ENCODE measurements at places on chromosomes 1 and 21. TPM values are rescaled to one million over a fixed set of nuclear protein-coding genes. Genes with fewer than 3 reads are reported as not detected.

The SLAMF6 gene
- total RNA-seq, result not detected

The MX1 gene
- 6.4 TPM for total RNA-seq

The DAP3 gene
- 112 TPM for total RNA-seq

The CAMK1G gene
- not detected for total RNA-seq

The SERPINC1 gene
- total RNA-seq, result not detected

The ANGPTL3 gene
- not detected for total RNA-seq

The ZNF697 gene
- 3.6 TPM for total RNA-seq

The TSPAN1 gene
- 139 TPM for total RNA-seq

The MAN1C1 gene
- total RNA-seq, result 0.48 TPM

- no peak overlapping the region for H3K4me3 ChIP-seq
- no peaks in the 10 kb centered on the region for H3K36me3 ChIP-seq
- H3K4me1 ChIP-seq, result no peaks in the 10 kb centered on the region
- DNase-seq, result no peak
- H3K27ac ChIP-seq, result no peak overlapping the region
Measured at GRCh38 chr21:25870084-25870483, 135.3 kb downstream of the GABPA start.

DNA sequence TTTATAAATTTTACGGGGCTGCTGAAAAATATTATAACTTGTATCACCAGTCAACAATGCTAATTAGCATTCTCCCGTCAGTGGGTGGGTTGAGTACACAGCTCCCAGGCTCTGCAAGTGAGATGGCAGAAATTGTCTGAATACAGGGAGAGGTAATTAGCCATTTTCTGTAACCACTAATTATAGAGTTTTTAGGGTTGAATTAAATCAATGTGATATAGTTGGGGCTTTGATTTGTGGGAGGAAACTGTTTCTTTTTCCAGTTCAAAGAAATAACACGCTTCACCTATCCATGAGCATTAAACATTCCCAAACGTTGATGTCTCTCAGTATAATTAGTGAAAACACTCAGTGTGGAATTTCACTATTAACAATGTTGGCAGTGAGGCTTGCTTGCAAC lies 1.5 kb downstream of the VANGL1 start:
- H3K4me3 ChIP-seq, result peak overlapping the region; percentile 62
- H3K4me1 ChIP-seq, result peaks cover 36% of the 10 kb centered on the region
- H3K27ac ChIP-seq, result peak overlapping the region; percentile 38
- peaks cover 6% of the 10 kb centered on the region for H3K36me3 ChIP-seq
- H3K27me3 ChIP-seq, result no peaks in the 10 kb centered on the region

DNA sequence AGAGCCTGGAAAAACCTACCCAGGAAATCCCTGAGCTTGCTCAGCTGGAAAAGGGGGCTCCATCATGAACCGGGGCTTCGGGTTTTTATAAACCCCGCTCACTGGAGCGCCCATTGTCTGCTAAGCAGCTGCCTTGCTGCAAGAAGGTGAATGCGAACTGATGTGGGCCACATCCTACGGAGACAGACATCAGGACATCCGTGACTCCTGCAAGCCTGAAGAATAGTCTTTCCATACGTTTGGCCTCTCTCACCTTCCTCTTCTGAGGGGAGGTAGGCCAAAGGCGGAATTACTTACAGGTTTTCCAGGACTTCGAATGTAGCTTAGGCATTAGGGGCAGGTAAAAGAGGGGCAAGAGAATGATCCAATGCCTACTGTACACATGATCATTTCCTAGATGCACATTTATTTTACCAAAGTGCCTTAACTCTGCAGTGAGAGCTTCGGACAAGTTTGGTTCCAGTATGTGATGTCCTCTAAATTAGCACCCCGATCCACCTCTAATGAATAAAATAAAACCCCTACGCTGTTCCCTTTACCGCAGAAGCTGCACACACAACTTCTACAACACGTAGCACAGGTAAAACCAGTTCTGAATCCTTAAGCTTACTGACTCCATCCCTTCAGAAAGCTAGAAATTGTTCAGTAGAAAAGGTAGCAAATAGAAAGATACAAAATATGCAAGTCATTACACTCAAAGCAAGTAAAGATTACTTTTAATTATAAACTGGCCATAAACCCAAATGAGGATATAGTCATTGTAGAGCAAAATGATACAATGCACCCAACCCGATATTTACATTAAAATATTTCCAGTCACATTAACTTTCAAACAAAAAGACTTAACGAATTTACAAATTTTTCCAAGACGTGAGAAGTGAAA lies 866 bp upstream of the SORT1 start:
- H3K4me3 ChIP-seq, result peak overlapping the region; percentile 69
- H3K27me3 ChIP-seq, result no peaks in the 10 kb centered on the region
- no peak overlapping the region for H3K27ac ChIP-seq
- H3K36me3 ChIP-seq, result peaks cover 18% of the 10 kb centered on the region
- DNase-seq, result peak; percentile 69
- H3K4me1 ChIP-seq, result peaks cover 30% of the 10 kb centered on the region

GRCh38 chr1:36161641-36162531 lies 5.9 kb downstream of the MAP7D1 start:
- H3K4me1 ChIP-seq, result peaks cover 51% of the 10 kb centered on the region
- peak overlapping the region; percentile 55 for H3K27ac ChIP-seq
- H3K4me3 ChIP-seq, result no peak overlapping the region
- no peaks in the 10 kb centered on the region for H3K36me3 ChIP-seq
- H3K27me3 ChIP-seq, result no peaks in the 10 kb centered on the region

DNA sequence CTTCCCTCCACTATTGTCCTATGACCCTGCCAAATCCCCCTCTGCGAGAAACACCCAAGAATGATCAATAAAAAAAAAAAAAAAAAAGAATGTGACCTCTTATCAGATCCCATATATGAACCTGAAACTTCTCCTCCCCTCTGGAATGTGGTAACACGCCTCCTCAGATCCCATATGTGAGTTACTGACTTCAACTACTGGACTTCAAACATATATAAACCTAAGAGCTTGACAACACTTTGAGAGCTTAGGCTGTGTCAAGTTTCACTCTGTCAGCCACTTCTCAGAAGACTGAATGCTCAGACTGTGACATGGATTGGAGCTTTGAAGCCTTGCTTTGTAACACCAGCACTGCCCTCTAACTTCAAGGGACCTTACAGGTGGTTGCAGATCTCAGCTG lies 148.4 kb downstream of the COP1 start:
- H3K27me3 ChIP-seq, result no peaks in the 10 kb centered on the region
- H3K4me3 ChIP-seq, result no peak overlapping the region
- no peaks in the 10 kb centered on the region for H3K36me3 ChIP-seq
- no peak overlapping the region for H3K27ac ChIP-seq

DNA sequence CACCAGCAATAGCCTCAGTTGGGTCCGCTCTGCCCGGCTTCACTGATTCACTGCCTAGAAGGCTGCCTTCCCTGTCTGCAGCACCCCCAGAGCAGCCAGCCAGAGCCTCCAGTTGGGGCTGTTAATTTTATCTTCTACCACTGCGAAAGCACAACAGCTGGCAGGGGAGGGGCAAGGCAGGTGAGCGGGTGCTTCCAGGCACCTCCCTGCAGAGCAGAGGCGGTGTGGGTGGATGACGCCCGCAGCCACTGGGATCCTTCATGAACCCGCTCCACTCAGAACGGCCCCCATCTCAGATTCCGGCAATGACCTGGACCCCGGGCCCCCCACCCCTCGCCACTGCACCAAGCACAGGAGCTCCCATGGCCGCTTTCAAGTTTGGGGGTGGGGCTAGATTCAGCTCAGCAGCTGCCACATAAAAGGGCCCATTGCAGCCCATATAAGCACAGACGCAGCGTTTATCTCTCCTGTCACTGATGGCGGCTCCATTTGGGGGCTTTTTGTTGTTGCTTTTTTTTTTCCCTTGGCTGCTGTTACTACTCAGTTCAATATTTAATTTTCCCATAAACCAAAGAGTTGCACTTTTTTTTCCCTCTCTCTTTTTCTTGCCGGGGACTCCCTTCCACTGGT lies 128.0 kb upstream of the KLHDC7A start:
- H3K27ac ChIP-seq, result no peak overlapping the region
- DNase-seq, result no peak
- no peaks in the 10 kb centered on the region for H3K4me1 ChIP-seq
- peaks cover 58% of the 10 kb centered on the region for H3K27me3 ChIP-seq
- H3K36me3 ChIP-seq, result no peaks in the 10 kb centered on the region

- no peaks in the 10 kb centered on the region for H3K36me3 ChIP-seq
- no peaks in the 10 kb centered on the region for H3K4me1 ChIP-seq
- no peak for DNase-seq
- H3K27me3 ChIP-seq, result peaks cover 18% of the 10 kb centered on the region
- H3K27ac ChIP-seq, result no peak overlapping the region
Measured at GRCh38 chr1:208409176-208409575, 165.0 kb upstream of the PLXNA2 start.

- peaks cover 54% of the 10 kb centered on the region for H3K4me1 ChIP-seq
- H3K27ac ChIP-seq, result peak overlapping the region; percentile 46
- no peak for DNase-seq
- no peaks in the 10 kb centered on the region for H3K27me3 ChIP-seq
Measured at GRCh38 chr1:167229719-167230385, 9.2 kb downstream of the POU2F1 start.

GRCh38 chr1:177884479-177885021 lies 85.3 kb downstream of the SEC16B start:
- no peak overlapping the region for H3K4me3 ChIP-seq
- DNase-seq, result no peak
- no peaks in the 10 kb centered on the region for H3K4me1 ChIP-seq
- H3K27me3 ChIP-seq, result peaks cover 51% of the 10 kb centered on the region

GRCh38 chr21:46402421-46402820 lies 56.3 kb upstream of the DIP2A start:
- H3K4me3 ChIP-seq, result no peak overlapping the region
- H3K27ac ChIP-seq, result no peak overlapping the region
- no peak for DNase-seq
- no peaks in the 10 kb centered on the region for H3K4me1 ChIP-seq
- H3K27me3 ChIP-seq, result no peaks in the 10 kb centered on the region

GRCh38 chr1:40740039-40740996 lies 43.3 kb upstream of the KCNQ4 start:
- no peaks in the 10 kb centered on the region for H3K4me1 ChIP-seq
- H3K27me3 ChIP-seq, result no peaks in the 10 kb centered on the region
- H3K4me3 ChIP-seq, result no peak overlapping the region
- no peak for DNase-seq

- no peaks in the 10 kb centered on the region for H3K27me3 ChIP-seq
- no peak overlapping the region for H3K27ac ChIP-seq
- no peak for DNase-seq
- no peak overlapping the region for H3K4me3 ChIP-seq
- H3K36me3 ChIP-seq, result no peaks in the 10 kb centered on the region
Measured at GRCh38 chr1:11831945-11832725, 15.4 kb downstream of the NPPA start.

DNA sequence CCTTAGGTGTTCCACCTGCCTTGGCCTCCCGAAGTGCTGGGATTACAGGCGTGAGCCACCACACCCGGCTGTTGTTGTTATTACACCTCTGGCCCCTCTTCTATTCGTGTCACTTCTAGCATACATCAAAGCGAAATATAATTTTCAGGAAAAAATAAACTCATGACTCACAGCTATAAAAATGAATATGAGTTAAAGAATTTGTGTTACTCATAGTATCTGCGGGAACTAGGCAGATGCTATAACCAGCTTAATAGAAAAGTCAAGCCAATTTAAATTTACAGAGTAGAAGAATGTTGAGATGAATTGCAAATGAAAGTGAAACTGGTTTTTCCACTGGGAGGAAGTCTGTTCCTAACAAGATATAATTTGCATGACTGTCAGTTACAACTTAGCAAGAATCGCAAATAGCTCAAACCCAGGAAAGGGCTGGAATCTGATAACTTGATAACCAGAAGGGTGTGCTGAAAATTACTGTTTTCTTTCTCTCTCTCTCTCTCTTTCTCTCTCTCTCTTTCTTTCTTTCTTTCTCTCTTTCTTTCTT lies 11.2 kb downstream of the OR2W3 start:
- H3K36me3 ChIP-seq, result no peaks in the 10 kb centered on the region
- no peak overlapping the region for H3K4me3 ChIP-seq
- peak; percentile 65 for DNase-seq
- no peak overlapping the region for H3K27ac ChIP-seq
- no peaks in the 10 kb centered on the region for H3K27me3 ChIP-seq
- no peaks in the 10 kb centered on the region for H3K4me1 ChIP-seq

DNA sequence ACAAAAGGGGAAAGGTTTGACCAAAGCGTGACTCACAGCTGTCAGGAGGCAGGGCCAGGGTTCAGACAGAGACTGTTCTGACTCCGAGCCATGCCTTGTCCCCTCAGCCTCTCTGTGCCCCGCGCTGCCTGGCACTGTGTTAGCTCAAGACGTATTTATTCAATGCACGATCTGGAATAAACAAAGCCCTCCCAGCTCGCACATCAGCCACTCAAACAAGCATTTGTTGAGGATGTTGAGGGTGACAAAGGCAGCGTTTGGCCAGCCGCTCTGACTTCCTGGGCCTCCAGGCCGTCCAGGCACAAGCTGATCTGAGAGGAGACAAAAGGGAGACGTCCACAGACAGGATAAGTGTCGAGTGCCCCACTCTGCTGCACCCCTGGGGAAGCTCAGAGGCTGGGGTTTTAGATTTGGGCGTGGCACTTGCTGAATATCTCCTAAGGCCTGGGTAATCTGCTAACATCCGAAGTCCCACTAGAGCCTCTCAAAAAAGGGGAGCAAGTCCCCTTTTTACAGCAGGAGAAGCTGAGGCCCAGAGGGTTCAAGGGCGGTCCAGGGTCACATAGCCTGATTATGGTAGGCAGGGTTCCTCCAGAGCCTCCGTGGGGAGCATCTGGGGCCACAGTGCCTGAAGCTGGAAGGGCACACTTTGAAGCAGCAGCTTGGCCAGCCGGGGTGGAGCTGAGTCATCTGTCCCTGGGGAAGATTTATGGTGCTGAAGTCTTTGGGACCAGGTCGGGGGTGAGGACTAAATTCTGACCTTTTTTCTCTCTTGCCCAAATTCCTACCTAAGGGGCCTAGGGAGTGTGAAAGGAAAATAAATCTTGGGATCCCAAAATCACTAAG lies 95.9 kb downstream of the SPSB1 start:
- H3K4me1 ChIP-seq, result peaks cover 12% of the 10 kb centered on the region
- no peaks in the 10 kb centered on the region for H3K27me3 ChIP-seq
- H3K4me3 ChIP-seq, result no peak overlapping the region
- H3K36me3 ChIP-seq, result no peaks in the 10 kb centered on the region

DNA sequence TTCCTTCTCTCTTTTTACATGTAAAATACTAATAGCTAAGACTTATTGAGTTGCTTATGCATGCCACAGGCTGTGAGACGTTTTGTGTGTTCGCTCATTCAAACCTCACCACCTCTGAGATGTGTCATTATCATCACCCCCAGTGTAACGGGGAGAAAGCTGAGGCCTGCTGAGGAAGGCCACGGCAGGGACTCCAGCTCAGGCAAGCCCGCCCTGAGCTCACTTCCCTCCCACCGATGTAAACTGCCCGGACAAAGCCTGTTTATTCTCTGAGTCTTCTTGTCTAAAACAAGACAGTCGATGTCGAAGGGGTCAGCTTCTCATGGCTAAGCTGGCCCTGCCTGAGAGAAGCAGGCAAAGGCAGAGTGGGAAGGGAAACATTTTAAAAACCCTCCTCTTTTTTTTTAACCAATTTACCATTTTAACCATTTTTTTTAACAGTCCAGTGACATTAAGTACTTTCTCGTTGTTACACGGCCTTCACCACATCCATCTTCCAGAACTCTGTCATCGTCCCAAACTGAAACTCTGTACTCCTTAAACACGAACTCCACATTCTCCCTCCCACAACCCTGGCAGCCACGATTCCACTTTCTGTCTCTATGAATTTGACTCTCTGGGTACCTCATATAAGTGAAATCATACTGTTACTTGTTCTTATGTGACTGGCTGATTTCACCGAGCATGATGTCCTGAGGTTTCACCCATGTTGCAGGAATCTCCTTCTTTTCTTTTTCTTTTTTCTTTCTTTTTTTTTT lies 204.8 kb upstream of the GALNT2 start:
- no peaks in the 10 kb centered on the region for H3K36me3 ChIP-seq
- no peak for DNase-seq
- H3K4me1 ChIP-seq, result no peaks in the 10 kb centered on the region
- H3K27me3 ChIP-seq, result peaks cover 4% of the 10 kb centered on the region
- H3K4me3 ChIP-seq, result no peak overlapping the region
